Daoy (cell line): ENCODE measurements at places on chromosomes 11 and 22. TPM values are rescaled to one million over a fixed set of nuclear protein-coding genes. Genes with fewer than 3 reads are reported as not detected.

DNA sequence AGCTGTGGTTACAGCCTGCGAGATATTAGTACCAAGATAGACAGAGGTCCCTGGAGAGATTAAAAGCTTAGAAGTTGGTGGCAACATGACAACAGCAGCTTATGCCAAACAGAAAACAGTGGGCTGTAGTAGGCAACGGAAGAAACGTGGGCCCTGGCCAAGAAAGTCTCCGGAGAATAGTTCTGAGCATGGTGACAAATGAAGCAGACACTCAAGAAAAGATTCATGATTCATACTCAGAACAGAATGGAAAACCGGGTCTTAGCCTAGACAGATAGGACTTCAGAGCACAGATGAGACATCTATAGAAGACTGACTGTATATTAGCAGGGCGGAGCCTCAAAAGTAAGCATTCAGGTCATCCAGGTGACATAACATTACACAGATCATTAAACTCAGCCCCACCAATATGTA, 727.4 kb downstream of the ETS1 start:
- no peak for DNase-seq

DNA sequence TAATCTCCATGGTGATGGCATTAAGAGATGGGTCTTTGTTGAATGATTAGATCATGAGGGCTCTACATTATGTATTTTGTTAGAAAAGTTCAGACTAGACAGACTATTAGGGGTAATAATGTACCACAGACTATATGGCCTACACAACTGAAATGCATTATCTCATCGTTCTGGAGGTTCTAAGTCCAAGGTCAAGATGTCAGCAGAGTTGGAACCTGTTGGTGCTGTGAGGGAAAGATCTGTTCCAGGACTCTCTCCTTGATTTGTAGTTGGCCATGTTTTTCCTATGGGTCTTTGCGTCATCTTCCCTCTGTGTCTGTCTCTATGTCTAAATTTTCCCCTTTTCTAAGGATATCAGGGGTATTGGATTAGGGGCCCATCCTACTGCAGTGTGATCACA, 8.4 kb upstream of the GLYATL1 start:
- DNase-seq: no peak

- DNase-seq: peak; percentile 18
These were observed 2.8 kb upstream of the BARX2 start for GRCh38 chr11:129372609-129373488.

DNA sequence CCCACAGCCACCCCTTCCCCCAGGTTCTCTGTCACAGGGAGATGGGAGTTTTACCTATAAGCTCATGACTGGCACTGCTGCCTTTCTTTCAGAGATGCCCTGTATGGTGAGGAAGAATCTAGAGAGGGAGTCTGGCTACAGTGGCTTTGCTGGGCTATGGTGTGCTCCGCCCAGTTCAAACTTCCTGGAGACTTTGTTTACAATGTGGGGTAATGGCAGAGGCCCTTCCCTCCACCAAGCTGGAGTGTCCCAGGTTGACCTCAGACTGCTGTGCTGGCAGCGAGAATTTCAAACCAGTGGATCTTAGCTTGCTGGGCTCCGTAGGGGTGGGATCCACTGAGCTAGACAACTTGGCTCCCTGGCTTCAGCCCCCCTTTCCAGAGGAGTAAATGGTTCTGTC, 143.5 kb downstream of the MSANTD4 start:
- no peak for DNase-seq

GRCh38 chr11:69102732-69103615, 52.8 kb upstream of the SMIM38 start:
- DNase-seq: peak; percentile 32

DNA sequence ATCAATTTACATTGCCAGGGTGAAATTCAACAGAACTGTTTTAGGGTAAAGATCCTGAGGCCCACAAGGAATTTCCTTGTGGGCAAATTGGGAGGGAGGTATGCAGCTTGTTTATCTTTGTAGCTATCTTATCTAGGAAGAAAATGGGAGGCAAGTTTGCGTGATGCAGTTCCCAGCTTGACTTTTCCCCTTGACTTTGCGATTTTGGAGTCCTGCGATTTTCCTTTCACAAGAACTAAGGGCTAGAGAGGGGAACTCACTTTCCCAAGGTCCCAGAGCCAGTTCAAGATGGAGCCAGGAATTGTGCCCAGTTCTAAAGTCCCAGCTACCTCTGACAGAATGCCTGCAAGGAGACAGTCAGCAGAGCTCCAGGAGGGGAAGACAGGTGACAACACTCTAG, 30.7 kb downstream of the RIBC2 start:
- DNase-seq: no peak

DNA sequence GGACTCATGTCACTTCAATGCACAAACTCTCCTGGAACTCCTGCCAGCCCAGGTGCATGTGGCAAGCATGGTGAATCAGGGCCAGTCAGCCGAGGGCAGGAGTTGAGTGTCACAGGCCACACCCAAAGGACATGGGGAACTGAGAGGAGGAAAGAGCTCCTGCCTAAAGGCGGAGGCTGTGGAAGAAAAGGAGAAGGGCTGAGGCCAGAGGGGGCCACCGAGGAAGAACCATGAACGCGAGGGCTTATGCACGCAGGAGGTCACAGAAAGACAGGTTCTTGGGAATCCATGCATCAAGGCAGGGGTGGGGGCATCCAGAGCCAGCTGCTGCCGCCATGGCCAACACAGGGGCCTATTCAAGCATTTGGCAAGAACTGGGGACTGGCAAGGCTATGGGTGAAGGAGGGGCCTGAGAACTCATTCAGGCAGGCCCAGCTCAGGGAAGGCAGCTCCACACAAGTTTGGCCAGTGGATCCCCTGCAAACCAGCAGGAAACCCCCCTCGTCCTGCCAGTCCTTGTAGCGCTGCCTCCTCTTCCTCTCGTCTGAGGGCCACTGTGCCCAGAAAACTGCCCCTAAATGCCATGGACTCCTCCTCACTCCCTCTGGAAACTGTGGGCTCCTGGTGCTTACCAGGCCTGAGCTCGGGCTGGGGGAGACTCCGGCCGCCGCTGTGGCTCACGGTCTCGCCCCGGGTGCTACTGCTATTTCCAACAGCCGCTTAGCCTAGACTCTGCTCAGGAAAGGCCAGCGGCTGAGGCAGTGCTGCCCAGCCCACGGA, 15.4 kb downstream of the PPM1F start:
- no peak for DNase-seq

GRCh38 chr11:3375552-3375951, 3.4 kb downstream of the ZNF195 start:
- DNase-seq: no peak

DNA sequence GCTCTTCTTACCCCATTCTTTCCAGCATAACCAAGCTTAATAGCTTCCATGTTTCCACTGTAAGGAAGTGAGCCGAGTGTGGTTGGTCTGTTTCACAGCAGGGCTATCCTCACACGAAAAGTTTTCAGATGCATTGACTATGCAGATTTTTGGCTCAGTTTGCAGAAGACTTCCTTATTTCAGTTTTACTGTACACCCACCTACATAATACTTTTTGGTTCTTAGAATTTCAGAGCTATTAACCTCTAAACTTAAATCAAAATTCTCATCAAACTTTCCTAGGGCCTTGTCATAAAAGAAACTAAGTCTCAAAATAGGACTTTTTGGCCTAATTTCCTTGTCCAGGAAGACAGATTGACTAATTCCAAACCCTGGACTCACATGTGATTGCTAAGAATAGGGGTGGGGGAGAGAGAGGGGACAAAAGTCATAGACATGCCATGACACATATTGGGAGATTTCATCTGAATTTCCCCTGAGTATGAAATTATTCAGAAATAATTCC, 7.3 kb upstream of the EHF start:
- no peak for DNase-seq

- DNase-seq: peak; percentile 86
These were observed 209.5 kb downstream of the NTM start for GRCh38 chr11:131579932-131580387.

DNA sequence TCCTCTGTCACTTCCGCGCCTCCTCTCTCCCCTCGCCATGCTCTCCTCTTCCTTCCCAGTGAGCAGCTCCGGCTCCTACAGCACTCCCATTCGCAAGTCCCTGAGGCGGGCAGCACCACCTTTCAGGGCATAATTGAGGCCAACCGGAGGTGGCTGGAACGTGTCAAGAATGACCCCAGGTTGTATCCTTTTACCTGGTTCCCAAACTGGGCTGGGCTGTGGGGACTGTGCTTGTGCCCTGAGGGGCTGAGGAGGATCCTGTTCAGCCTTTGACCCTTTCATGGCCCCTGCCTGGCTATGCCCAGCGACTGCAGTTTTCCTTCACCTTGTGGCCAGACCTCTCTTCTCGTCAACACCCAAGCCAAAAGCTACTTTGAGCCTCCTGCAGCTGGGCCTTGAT, 84.1 kb downstream of the CEP164 start:
- no peak for DNase-seq

GRCh38 chr11:64767344-64768299, 7.8 kb upstream of the PYGM start:
- DNase-seq: peak; percentile 66

DNA sequence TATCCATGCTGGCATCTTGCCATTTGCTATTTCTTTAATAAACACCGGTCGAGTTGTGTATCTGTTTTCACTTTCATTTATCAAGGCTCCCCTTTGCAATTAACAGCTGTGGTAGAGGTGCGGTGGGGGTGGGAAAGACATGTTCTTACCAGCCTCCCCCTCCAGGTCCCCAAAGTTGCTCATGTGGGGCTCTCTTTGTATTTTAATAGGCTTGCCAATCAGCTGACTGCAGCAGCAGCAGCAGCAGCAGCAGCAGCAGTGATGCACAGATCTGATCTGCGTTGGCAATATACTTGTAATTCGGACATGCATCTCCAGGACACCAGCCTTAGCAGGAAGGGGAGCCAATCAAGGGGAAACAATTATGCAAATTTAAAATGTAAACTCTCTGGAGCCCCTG, 40.3 kb upstream of the E2F8 start:
- DNase-seq: no peak

- DNase-seq: no peak
These were observed 48.8 kb upstream of the TOP3B start for GRCh38 chr22:22031183-22031945.

DNA sequence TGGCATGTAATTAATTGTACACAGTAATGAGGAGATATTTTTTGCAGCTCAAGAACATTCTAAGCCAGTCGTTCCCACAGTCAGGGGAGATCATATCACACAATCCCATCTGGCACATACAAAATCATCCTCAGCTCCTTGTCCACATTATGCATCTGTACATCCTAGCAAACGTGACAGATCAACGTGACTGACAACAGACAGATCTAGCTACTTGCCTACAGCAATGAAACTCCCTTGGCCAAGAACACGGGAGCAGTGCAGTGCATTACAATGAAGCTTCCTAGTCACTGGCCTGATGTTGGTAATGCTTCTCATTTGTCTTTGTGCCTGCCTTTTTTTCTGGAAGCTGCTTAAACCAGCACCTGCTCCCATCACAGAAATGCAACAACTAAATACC, 24.5 kb upstream of the GUCY1A2 start:
- DNase-seq: peak; percentile 22

- peak; percentile 69 for DNase-seq
These were observed 143.2 kb downstream of the BBOX1 start for GRCh38 chr11:27183672-27184457.

DNA sequence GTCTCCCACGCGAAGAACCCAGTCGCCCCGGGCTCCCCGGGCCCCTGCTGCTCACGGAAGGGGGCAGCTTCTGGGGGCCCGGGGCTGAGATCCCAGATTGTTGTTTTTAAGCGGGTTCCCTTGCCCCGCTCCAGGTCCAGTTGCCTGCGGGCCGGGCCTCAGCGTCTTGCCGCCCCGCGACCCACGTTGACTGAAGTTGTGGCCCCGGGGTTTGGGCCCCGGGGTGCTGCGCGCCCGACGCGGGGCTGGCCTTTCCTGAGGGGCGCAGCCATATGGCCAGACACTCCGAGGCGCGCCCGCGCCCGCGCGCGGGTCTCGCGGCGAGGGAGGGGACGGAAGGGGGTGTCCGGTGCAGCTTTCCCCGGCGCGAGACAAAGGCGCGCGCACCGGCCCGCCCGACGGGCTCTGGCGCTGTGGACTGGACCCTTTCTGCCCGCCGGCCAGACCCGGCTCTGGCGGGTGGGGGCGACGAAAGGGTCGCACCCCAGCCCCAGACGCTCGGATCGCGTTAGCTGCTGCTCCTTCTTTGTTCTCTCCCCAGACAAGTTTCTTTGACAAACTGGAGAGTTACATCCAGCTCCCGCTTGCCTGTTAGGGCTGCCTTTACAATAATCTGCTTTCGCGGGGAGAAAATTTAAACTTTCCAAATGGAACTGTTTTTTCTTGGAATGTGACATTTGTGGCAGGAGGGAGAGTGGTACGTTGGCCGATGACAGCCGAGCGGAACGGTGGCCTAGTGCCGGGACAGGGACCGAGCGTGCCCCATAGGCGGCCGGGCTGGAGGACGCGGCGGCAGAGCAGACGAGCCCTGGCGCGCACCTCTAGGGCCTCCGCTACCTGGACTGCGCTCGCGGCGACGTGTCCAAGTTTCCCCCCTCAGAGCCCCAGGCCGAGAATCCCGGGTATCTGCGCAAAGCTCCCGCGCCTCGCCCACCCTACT, 716 bp downstream of the AMOTL1 start:
- peak; percentile 46 for DNase-seq

DNA sequence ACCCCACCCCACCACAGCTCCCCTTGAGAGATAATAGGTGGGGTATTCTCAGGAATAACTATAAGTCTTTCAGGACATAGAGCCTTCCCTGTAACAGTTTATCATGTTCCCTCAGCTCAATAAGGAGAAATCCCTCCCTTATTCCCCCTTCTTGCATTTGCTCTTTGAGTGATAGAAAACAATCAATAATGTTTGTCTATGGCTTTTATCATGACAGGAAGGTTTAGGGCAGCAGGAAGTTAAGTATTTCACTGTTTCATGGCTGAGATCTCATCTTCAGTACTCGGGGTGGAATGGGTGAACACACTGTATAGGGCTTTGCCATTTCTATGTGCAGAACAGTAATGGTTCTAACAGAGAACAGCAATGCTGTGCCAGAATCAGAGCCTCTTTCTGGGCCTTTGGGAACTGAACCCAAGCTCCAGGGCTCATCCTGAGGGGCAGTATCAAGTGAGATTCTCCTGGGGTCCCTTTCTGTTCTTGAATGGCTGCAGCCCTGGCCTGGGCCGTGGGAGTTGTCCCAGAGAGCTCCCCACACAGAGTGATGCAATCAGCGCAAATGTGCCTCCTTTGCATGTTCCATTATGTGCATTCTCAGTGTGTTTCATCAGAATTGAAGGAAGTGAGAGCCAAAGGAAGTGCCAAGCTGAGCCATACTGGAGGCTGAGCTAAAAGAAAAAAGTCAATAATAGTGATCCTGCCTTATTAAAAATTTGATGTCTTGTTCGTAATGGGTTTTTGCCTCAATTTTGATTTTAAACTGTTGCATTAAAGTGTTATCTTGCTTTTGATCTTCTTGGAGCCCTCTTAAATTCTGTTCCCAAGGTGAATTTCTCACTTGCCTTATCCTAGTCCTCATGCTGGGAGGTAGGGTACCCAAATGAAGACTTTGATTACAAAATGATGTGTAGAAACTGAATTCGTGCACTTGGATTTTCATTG, 2.9 kb upstream of the CYP2R1 start:
- DNase-seq: peak; percentile 12

CHRDL2 gene
- total RNA-seq: not detected in 2 replicates

APOBEC3B gene
- total RNA-seq: 4.5 and 5.1 TPM in 2 replicates

MS4A3 gene
- total RNA-seq: not detected in 2 replicates

OR4A5 gene
- not detected in 2 replicates for total RNA-seq

LMNTD2 gene
- 0.23 and 0.54 TPM in 2 replicates for total RNA-seq

PDGFD gene
- total RNA-seq: not detected in 2 replicates

KCNJ5 gene
- not detected in 2 replicates for total RNA-seq

ANKK1 gene
- 0.06 TPM in 1 of 2 replicates, not detected in the other for total RNA-seq

MPZL2 gene
- total RNA-seq: 0.17 TPM in 1 of 2 replicates, not detected in the other

H19 gene
- total RNA-seq: 0.06 TPM in 1 of 2 replicates, not detected in the other

DERL3 gene
- 0.24 and 0.57 TPM in 2 replicates for total RNA-seq

BAIAP2L2 gene
- total RNA-seq: 16.2 and 16.8 TPM in 2 replicates

FXYD2 gene
- total RNA-seq: 1.3 TPM in 1 of 2 replicates, not detected in the other

OR52E8 gene
- total RNA-seq: 0.15 TPM in 1 of 2 replicates, not detected in the other

ALG9 gene
- total RNA-seq: 28.1 and 29.5 TPM in 2 replicates

PGA4 gene
- total RNA-seq: not detected in 2 replicates
